ENCODE measurements at places on chromosomes 11 and 22.

DNA sequence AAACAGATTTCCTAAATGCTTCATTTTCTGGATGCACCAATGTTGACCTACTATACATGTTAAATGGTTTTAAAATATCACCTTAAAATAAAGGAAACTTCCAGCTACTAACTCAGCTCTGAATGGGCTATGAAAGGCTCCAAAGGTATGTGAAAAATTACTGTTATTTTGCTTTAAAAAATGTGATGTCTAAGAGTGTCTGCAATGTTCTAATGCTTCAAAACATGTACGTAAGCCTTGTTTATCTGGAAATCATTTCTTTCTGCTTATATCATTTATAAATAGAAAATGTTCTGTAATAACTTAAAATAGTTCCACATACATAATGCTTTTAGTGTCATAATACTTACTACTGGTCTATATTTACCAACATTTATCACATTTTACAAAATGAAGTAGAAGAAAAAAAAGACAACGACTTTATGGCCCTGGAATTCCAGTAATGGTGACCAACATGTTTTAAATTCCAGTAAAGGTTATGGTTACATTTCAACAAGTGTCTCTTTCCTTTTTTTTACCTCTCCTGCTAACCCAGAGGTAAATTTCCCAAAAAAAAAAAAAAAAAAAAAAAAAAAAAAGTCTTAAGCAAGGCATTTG is 2.5 kb downstream of the BDNF start:
- no peak for DNase-seq

DNA sequence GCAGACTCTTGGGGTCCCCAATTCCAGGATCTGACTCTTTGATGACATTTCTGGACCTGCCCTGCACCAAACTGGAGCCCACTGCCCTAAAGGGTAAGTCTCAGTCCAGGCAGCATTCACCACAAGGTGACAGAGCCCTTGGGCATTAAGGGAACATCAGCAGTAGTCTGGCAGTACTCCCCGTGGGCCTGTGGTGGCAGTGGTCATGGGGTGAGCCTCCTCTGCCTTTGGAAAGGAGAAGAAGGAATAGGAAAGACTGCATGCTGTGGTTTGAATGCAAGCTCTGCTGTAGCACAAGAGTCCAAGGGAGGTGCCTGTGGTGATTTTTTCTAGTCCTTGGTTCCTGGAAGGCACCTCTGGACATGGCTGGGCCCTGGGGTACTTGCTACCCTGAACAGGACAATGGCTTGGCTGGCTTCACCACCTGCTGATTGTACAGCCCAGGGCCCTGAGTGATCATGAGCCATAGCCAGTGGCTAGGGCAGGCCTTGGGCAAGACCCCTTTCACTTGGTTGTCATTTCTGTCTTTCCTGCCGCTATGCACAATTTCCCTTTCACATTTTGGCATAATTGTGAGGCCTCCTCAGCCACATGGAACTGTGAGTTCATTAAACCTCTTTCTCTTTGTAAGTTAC is 160.7 kb upstream of the GRIA4 start:
- DNase-seq: no peak

DNA sequence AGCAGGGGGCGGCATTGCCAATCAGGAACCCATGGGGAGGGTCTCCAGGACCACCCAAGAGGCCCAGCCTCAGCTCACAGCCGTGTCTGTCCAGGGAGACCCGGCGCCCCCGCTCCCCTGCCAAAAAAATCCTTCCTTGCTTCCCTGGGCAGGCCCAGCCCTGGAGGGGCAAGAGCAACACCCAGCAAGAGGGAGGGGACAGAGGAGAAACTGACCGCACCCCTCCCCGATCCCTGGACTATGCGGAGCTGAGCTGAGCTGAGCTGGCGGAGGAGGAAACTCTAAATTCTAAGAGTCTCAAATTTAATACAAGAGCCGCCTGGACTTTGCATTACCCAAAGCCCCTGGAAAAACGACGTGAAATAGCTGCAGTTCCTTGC is 52.0 kb upstream of the SHISAL1 start:
- no peak for DNase-seq

DNA sequence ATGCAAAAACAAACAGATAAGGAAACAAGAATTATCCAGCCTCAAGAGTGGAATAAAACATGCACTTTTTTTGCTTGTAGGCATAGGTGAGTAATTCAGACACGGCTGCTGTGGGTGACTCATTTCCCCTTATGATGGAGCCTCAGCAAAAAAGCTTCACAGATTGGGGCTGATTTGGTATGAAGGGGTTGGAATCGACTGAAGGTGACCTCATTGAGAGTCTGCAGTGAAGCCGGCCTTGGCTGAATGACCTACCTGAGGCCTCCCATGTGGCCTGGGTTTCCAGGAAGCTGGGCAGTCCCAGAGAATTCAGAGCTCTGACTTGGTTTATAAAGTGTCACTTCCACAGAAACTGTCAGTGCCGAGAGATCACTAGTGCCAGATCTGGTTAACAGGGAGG is 34.2 kb upstream of the VPREB1 start:
- DNase-seq: peak; percentile 78

DNA sequence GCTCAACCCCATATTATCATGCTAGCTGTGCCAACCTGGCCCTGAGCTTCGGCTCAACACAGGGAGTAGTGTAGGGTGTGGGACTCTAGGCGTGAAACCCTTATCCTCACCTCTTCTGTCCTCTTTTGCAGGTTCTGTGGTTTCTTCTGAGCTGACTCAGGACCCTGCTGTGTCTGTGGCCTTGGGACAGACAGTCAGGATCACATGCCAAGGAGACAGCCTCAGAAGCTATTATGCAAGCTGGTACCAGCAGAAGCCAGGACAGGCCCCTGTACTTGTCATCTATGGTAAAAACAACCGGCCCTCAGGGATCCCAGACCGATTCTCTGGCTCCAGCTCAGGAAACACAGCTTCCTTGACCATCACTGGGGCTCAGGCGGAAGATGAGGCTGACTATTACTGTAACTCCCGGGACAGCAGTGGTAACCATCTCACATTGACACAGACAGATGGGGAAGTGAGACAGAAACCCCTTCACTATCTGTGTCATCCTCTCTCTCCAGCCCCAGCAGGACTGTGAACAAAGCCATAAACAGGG is 76.4 kb downstream of the GGTLC2 start:
- DNase-seq: no peak

- DNase-seq: peak; percentile 45
These were observed 839 bp downstream of the CBY1 start for GRCh38 chr22:38657045-38657909.
